Activated naive CD4-positive, alpha-beta T cell treated with anti-CD3 and anti-CD28 coated beads, Interleukin-2, amount 50 U/mL, for 72 hours (primary cell): ENCODE measurements at places on chromosomes 13 and 19.

DNA sequence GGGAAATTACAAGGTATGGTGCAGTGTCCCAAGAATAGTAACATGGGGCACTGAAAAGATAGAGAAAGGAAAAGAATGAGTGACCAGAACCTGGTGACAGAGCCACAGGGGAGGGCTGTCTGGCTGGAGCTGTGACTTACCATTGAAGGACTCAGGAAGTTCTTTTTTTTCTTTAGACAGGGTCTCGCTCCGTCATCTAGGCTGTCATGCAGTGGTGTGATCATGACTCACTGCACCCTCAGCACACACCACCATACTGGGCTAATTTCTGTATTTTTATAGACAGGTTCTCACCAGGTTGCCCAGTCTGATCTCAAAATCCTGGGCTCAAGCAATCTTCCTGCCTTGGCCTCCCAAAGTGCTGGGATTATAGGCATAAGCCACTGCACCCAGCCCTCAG lies 8.8 kb upstream of the CPB2 start:
- no peak for DNase-seq

DNA sequence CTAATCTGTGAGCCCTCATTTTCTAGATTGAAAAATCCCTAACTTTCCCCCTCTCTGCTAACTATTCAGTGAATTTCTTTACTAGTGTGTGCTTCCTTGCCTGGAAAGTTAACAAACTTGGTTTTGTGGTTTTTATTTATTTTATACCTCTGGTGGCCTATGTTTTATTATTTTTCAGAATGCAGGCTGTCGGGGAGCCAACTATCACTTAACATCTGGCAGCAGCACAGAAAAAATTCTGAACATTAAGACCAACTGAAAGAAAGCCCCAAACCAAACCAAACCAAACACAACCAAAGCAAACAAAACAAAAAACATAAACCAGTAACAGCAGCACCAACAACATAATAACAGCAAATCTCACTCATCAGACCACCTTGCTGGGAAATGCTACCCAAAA lies 109.0 kb upstream of the KL start:
- no peak for DNase-seq

DNA sequence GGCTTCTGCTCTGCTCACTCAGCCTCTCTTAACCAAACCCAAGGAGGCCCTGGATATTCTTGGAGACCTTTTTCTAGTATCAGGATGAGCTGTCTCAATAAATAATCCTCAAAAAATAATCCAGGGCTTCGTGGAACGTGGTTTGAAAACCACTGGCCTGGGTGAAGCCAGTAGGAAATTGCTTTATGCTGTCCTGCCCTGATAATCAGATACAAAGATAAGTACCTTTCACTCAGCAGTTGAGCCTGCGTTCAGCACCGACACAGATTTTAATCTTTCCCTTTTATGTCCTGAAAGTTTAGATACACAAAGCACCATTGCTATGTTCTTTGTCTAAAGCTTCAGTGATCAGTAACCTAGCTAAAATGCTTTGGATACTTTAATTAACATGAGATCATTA lies 460.0 kb downstream of the RFC3 start:
- no peak for DNase-seq

DNA sequence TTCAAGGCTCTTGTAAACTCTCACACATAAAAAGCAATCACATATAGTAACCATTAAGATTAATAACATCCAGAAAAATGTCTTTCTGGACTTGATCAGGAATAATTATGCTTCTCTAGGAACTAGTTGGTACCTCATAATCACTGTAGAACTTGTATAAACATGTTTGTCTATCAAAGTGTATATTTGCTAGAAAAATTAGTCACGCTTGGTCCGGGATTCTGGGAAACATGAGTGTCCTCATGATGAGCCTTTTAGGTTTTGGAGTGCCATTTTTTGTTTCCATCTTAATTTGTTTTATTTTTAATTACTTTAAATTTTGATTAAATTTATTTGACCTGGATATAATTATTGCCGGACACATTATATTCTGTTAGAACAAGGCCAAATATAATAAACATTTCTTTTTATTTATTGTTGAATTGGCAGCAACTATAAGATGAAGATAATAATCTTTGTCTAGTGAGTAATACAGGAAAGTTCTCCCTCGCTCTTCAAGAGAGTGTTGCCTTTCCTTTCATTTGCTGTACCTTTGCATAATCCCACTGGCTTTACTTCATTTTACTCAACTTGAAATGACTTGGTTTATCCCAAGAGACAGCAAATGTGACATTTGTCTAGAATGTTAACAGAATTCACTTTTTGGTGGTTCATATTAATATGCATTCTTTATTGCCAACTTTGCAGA lies 207.0 kb downstream of the NALCN start:
- no peak for DNase-seq
